NCI-H1930 (cell line): ENCODE measurements at places on chromosomes 3 and 15.

DNA sequence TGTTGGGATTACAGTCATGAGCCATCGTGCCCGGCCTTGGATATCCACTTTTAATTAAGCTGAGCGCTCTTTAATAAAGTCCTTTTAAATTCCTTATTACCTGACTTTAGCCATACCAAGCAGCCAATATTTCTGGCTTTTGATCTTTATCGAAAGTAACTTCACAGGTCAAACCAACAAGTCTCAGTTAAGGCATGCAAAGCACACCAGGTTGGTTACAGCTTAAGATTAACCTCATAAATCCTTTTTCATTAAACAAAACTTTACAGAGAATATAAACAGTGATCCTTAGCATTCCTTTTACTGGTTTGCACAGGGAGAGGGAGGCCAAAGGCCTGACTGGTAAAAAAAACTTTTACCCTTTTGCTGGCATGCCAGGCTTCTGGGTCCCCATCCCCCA is 17.7 kb downstream of the ZNF662 start:
- DNase-seq, result no peak

GRCh38 chr3:188266562-188267274 is 112.8 kb downstream of the LPP start:
- no peak for DNase-seq

DNA sequence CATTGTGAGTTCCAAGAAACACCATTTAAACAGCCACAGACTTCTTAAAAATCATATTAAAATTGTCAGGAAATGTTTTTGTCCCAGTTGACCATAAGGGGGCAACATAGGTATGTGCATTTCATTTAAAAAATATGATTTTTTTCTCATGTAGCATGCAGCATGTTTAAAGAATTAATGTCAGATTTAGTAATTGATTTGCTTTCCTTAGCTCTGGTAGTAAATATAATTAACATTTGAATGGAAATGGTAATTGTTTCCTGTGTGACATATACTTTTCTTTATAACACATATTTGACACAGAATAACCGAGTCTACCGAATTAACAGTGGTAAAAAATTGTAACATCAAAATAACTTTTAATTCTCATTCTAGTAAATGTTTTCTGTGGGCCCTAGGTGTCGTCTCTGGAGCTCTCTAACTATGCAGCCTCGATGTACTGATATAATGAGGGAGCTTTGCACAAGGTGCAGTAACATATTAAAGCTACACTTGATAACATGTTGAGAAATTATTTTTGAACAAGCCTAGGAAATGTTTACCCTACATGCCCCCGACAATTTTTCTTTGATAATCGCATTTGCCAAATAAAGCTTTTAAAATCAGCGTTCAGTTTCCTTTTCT is 34.9 kb downstream of the NXPE3 start:
- DNase-seq, result no peak

- no peak for DNase-seq
Measured at GRCh38 chr3:66675366-66675765, 174.5 kb upstream of the LRIG1 start.

GRCh38 chr3:53073553-53074365 is 27.9 kb upstream of the SFMBT1 start:
- no peak for DNase-seq

DNA sequence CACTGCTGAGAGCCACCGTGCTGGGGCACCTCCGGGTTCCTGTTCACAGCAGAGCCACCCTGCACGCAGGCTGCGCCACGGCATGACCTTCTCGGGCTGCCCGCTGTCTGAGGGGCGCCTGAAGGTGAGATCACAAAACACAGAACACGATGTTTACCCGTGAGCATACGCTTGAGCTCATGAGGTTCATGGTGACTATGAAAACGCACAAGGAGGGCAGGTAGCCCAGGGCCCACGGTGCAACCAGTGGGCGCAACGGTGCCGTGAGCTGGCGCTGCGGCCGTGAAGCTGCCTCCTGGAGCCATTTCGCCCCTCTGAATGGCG is 36.1 kb downstream of the KLHL25 start:
- no peak for DNase-seq

DNA sequence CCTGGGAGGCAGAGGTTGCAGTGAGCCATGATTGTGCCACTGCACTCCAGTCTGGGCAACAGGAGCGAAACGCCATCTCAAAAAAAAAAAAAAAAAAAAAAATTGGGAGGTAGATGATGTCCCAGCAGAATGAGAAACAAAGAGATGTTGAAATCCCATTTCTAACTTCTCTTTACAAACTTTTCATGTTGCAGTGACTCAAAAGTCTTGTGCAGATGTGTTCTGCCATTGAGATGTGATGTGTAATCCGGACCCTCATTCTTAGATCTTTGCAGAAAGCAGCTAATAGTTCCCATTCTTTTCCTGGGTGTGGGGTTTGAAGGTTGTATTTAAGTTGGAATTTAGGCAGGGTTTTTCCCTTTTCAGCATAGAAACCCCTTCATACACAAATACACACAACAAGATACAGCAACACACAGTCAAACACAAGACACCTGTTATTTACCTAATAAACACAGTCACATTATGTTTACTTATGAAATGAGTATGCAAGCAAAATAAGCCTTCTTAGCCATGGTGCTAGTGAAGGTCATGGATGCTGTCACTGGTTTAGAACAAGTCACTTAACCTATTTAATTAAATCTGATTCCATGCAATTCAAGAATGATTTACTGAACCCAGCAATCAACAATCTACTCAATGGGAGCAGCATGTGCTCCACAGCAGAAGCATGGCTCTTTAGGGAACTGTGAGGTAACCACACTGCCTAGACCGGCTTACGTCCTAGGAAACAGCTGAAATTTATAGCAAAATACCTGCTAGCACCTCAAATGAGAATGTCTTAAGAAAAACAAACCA is 14.9 kb downstream of the SIAH2 start:
- no peak for DNase-seq

DNA sequence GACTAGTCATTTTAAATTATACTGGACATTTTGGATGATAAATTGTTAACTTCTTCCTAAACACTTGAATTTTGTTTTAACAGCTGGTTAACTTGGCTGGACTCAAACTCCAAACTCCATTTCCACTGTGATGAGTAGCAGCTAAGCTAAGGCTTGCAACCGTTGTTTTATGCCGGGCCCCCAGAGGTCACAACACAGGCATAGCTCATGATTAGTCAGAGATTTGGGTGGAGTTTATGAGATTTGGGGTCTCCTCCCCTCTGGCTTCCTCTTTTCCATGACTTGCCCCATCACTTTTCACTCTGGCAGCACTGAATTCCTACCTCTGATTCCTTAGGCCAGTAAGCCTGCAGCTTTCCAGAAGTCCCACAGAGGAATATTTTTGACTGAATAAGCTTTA is 12.8 kb downstream of the THAP10 start:
- no peak for DNase-seq

- DNase-seq, result no peak
Measured at GRCh38 chr15:35186346-35186745, 101.3 kb upstream of the NANOGP8 start.

DNA sequence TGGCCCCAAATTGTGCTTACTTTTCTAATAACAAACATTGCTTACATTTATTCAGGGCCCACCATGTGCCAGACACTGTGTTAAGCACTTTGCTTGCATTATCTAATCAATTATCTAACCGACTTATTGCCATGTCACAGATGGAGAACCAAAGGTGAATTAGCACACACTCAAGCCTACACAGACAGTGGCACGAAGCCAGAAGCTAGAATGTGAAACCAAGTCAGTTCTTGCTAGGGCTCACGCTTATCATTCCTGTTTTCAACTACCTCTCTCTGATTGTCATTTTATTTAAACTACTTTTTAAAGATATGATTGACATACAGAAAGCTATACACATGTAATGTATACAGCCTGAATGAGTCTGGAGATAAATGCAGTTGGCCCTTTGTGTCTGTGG is 215.7 kb upstream of the CFAP20DC start:
- no peak for DNase-seq

DNA sequence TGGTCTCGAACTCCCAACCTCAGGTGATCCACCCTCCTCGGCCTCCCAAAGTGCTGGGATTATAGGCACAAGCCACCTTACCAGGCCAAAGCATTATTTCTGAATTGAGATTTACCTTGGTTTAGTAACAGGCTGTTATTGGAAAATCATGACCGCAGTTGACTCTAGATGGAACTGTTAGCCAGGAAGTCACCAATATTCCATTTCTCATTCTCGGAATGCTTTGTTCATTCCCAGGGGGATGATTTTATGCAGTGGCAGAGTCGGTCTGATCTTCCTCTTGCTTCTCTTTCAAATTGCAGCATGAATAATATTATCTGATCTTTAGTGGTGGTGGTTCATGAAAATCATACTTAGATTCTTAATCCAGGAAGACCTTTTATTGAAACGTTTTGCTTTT is 195.5 kb upstream of the MBNL1 start:
- DNase-seq, result no peak

- no peak for DNase-seq
Measured at GRCh38 chr3:9230596-9230995, 18.9 kb downstream of the SRGAP3 start.

DNA sequence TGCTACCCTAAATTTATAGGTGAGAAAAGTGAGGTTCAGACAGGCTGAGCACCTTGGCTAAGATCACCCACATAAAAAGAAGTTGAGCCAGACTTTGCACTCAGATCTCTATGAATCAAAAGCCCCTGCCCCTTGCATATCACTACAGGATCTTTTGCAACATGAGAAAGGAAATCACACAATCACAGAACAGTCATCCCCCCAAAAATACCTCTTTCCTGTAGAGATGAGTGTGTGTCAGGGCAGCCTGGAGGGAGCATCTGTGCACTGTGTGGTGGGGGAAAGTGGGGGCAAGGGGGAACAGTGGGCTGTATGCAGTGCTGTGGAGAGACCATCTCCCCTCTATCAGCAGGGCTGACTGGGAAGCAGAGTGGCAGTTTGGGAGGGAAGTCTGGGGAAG is 46.6 kb downstream of the EPHB3 start:
- no peak for DNase-seq

GRCh38 chr3:63349583-63350573 is 71.8 kb downstream of the SYNPR start:
- no peak for DNase-seq

DNA sequence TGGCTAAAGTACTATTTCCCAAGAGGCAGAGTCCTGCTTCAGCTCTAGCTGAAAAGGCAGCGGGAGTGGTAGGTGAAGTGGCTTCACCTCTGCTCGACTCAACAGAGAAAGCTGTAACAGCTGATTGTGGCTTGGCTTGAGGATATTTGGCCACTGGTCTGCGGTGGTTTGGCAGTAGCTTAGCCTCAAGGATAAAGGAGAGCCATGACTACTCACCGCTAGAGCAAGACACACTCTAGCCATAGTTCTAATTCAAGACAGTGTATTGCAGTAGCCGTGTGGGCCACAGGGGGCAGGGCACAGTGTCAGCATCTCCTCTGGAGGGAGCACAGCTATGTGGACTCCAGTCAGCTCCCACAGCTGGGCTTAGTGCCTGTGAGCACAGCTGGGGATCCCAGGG is 23.5 kb downstream of the TPRG1 start:
- no peak for DNase-seq

- no peak for DNase-seq
Measured at GRCh38 chr15:45796433-45796832, 161.6 kb downstream of the SQOR start.

DNA sequence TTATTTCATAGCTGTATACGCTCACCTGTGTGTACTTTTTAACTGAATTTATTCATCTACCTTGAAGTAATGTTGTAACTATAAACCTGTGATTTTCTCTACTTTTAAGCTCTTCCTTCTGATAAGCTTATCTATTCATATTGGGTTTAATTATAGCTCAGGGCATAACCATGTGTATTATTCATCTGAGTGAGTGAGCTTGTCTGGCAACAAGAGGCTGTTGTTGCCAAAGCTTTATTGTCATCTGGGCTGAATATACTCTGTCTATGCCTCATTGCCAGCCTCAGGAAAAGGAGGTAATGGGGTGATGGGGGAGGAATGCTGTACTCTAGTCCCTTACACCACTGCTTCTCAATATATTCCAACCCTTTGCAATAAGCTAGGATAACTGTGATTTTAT is 292.4 kb downstream of the UBE2E2 start:
- no peak for DNase-seq

- no peak for DNase-seq
Measured at GRCh38 chr3:33278163-33278562, 921 bp downstream of the FBXL2 start.

GRCh38 chr3:153209596-153209995 is 47.6 kb downstream of the RAP2B start:
- no peak for DNase-seq

- no peak for DNase-seq
Measured at GRCh38 chr3:34248352-34248751, 449.9 kb downstream of the PDCD6IP start.

DNA sequence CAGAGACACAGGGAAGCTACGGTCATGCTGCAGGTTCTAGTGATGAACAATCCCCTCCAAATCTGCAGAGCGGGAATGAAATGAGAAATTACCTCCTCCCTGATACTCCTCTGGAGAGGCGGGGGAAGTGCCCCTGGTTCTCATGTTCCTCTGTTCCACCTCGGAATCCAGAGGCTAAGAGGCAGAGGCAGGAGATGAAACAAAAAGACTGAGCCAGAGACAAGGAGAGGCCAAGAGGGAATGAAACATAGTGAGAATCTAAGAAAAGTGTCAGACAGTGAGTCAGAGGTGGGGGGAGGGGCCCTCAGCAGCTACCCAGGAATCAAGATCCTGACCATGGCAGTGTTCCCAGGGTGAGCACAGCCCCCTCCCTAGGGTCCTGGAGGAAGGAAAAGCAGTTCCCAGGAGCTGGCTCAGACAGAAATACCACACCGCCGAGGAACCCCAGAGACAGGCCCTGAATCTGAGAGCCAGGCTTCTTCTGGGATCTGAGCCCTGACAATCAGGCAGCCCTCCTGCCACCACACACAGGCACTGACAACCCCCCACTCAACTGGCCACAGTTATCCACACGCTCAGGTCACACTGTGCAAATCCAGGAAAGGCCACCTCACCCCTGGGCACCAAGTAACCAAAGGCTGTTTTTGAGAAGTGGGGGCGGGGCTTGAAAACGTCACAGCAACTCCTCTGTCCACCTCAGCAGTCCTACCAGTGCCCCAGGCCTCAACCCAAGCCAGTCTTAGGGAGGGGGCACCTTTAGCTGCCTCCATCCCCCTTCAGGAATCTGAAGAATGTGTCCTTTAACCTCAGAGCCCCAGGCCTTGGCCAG is 2.4 kb downstream of the CSRNP1 start:
- no peak for DNase-seq

GRCh38 chr3:94159062-94159828 is 96.4 kb downstream of the NSUN3 start:
- DNase-seq, result no peak

DNA sequence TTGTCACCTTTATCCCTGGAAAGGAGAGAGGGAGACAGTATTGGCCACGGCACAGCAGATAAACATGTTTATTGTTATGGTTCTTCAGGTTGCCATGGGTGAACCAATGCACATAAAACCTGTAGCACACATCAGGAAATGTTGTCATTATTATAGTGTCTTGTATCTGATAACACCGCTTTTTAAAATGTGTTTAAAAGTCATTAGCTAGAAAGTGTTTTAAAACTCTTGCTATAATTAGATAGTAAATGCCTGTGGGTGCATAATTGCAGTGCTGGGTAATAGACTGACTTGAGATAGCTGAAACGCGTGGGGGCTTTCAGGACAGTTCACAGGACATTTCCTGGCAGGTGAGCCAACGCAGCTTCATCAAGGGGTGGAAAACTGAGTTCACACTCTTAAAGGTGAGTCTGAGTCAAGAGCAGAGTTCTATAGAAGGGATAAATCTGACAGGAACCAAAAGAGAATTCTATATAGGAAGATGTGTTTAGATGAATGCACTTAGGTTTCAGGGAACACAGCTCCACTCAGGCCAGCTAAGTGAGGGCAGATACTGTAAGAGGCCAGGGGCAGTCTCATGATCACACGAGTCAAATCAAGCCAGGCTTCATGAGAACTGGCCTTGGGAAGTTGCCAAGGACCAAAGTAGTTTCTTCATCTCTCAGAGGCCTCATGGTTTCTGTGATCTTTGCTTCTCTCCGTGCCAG is 35.6 kb upstream of the PPP4R2 start:
- no peak for DNase-seq
